ENCODE measurements at places on chromosomes 3 and 15.

- no peak for DNase-seq
Observed at GRCh38 chr3:134029256-134029733, 430 bp downstream of the SLCO2A1 start.

- no peak for DNase-seq
Observed at GRCh38 chr3:65540666-65541065, 498.1 kb downstream of the MAGI1 start.

DNA sequence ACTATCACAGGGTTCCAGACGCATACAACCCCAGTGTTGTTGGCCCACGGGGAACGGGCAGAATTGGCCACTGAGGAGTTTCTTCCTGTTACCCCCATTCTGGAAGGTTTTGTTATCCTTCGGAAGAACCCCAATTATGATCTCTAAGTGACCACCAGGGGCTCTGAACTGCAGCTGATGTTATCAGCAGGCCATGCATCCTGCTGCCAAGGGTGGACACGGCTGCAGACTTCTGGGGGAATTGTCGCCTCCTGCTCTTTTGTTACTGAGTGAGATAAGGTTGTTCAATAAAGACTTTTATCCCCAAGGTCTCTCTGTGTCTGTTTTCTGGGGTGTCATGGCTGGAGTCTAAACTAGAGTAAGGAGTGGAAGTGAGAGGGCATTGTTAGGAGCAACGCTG, 5.7 kb upstream of the EIF4G1 start:
- no peak for DNase-seq

GRCh38 chr15:56537881-56538280, 72.9 kb upstream of the MNS1 start:
- DNase-seq: no peak

GRCh38 chr15:99598296-99598695, 32.5 kb downstream of the MEF2A start:
- DNase-seq: no peak

DNA sequence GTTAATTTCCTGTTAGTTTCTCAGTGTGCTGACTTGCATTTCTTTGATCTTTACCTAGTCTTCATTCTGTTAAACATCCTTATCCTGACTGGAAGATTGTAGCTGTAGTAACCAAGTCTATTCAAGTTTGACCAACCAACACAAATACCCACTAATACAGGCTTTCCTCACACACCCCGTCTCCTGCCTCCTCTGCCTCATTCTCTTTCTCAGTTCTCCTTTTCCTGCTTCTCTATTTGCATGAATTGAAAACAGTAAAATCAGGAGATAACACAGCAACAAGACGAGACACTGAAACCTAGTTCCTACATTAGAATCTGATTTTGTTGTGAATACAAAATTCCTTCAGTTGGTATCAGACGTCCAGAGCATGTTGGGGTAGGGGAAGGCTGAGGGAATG, 116.9 kb upstream of the ARPP21 start:
- no peak for DNase-seq

DNA sequence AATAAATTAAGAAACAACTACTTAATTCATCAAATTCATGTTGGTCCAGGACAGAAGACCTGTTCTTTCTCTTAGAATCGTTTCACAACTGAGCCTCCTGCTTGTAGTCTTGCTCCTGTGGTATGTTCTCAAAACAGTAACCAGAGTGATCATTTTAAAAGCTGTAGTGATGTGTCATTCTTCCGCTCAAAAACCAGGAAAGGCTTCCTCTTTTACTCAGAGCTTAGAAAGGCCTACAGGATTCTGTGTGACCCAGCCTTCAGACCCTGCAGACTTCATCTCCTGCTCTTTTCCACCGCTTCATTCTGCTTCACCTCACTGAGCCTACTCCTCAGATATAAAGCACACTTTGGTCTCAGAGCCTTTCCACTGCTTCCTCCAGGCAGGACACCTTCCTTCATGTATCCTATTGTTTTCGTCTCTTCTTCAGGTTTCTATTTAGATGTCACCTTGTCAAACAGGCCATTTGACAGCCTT, 22.7 kb downstream of the ST6GAL1 start:
- DNase-seq: no peak

- no peak for DNase-seq
Observed at GRCh38 chr15:30906366-30906765, 2.7 kb downstream of the FAN1 start.

- no peak for DNase-seq
Observed at GRCh38 chr3:141773676-141774075, 10.5 kb downstream of the GRK7 start.

DNA sequence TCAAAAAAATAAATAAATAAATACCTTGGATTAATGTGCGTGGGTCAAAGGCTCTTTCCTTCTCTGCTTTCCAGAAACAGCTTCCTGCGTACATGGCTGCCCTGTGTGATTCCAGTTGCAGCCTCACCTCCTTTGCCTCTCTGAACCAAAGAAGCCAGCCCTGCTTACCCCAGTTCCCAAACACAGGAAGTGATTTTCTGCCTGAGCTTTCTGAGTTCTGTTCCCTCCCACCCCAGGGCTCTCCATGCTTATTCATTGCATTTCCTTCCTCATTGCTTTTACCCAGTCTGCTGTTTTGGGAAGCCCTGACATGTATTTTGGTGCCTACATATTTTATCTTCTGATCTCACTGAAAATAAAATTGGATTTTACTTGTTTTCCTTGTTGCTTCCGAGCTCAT, 15.4 kb downstream of the ZSCAN2 start:
- no peak for DNase-seq

- no peak for DNase-seq
Observed at GRCh38 chr15:92883876-92884435, 16.2 kb upstream of the CHD2 start.
